Activated T-cell treated with anti-CD3 and anti-CD28 coated beads, Interleukin-2, amount 50 U/mL, for 72 hours (primary cell): ENCODE measurements at places on chromosomes 1 and 21. TPM values are rescaled to one million over a fixed set of nuclear protein-coding genes. Genes with fewer than 3 reads are reported as not detected.
A peak's percentile ranks its signal among the peaks of the same experiment; 100 is the strongest.

The DYNLT4 gene
- total RNA-seq = 1.5 TPM

The NR1I3 gene
- total RNA-seq = not detected

The SPAG17 gene
- total RNA-seq = not detected

GRCh38 chr1:208598021-208598420 lies 353.8 kb upstream of the PLXNA2 start:
- peaks cover 13% of the 10 kb centered on the region for H3K27me3 ChIP-seq
- no peaks in the 10 kb centered on the region for H3K4me1 ChIP-seq
- H3K4me3 ChIP-seq = no peak overlapping the region
- no peak for DNase-seq

GRCh38 chr21:34215911-34216717 lies 142.7 kb downstream of the MRPS6 start:
- no peak overlapping the region for H3K4me3 ChIP-seq
- H3K4me1 ChIP-seq = no peaks in the 10 kb centered on the region
- DNase-seq = no peak
- no peak overlapping the region for H3K27ac ChIP-seq
- H3K36me3 ChIP-seq = peaks cover 11% of the 10 kb centered on the region

DNA sequence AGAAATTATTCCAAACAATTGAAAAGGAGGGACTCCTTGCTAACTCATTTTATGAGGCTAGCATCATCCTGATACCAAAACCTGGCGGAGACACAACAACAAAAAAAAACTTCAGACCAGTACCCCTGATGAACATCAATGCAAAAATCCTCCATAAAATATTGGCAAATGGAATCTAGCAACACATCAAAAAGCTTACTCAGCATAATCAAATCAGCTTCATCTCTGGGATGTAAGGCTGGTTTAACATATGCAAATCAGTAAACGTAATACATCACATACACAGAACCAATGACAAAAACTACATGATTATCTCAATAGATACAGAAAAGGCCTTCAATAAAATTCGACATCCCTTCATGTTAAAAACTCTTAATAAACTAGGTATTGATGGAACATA lies 440.1 kb downstream of the NUF2 start:
- H3K27ac ChIP-seq = no peak overlapping the region
- H3K4me1 ChIP-seq = no peaks in the 10 kb centered on the region
- H3K4me3 ChIP-seq = no peak overlapping the region
- H3K36me3 ChIP-seq = peaks cover 2% of the 10 kb centered on the region
- DNase-seq = no peak

- H3K27ac ChIP-seq = no peak overlapping the region
- no peaks in the 10 kb centered on the region for H3K36me3 ChIP-seq
- no peak for DNase-seq
- no peaks in the 10 kb centered on the region for H3K4me1 ChIP-seq
Observed at GRCh38 chr1:11543796-11544195, 64.8 kb downstream of the DISP3 start.

DNA sequence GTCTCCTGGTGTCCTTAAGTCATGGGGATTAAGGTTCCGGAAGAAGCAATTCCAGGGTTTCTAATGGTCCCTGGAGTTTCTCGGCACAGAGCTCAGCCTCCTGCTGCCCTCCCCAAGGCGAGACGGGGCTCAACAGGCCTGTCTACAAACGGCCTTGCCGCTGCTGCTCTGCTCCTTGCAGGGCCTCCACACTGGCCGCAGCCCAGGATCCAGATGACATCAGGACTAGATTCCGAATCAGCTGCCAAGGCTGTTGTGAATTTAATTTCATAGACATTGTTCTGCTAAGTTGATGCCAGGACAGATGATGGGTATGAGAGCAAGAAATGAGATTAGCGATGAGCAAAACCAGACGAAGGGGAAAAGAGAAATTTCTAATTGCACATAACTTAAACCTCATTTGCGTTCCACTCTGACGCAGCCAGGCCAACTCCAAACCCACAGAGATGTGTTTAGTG lies 103.6 kb upstream of the BACE2 start:
- peaks cover 48% of the 10 kb centered on the region for H3K27me3 ChIP-seq
- no peaks in the 10 kb centered on the region for H3K36me3 ChIP-seq
- no peak overlapping the region for H3K4me3 ChIP-seq
- DNase-seq = no peak
- H3K4me1 ChIP-seq = peaks cover 10% of the 10 kb centered on the region
- H3K27ac ChIP-seq = no peak overlapping the region

DNA sequence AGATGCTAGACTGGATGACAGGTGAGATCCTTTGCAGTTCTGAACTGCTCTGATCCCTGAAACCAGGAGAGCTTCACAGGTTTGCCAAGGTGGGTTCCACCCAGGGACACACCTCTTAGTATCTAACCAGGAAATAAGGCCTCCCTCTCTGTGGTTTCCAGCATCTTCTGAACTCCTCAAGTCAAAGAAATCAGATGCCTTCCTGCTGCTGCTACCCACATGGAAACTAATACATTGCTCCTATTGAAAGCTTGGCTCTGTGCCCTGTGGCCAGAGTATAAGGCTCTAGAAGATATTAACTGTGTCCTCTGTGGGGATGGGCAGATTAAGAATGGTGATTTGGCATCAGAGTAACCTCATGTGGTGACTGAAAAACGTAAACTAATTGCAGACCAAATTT lies 75.0 kb upstream of the MRPS6 start:
- H3K4me1 ChIP-seq = peaks cover 17% of the 10 kb centered on the region
- no peaks in the 10 kb centered on the region for H3K27me3 ChIP-seq
- H3K4me3 ChIP-seq = no peak overlapping the region

GRCh38 chr1:150973258-150973835 lies 1.3 kb downstream of the CERS2 start:
- peak overlapping the region; percentile 90 for H3K4me3 ChIP-seq
- H3K4me1 ChIP-seq = peaks cover 62% of the 10 kb centered on the region
- peak overlapping the region; percentile 90 for H3K27ac ChIP-seq
- peak; percentile 34 for DNase-seq
- no peaks in the 10 kb centered on the region for H3K27me3 ChIP-seq

DNA sequence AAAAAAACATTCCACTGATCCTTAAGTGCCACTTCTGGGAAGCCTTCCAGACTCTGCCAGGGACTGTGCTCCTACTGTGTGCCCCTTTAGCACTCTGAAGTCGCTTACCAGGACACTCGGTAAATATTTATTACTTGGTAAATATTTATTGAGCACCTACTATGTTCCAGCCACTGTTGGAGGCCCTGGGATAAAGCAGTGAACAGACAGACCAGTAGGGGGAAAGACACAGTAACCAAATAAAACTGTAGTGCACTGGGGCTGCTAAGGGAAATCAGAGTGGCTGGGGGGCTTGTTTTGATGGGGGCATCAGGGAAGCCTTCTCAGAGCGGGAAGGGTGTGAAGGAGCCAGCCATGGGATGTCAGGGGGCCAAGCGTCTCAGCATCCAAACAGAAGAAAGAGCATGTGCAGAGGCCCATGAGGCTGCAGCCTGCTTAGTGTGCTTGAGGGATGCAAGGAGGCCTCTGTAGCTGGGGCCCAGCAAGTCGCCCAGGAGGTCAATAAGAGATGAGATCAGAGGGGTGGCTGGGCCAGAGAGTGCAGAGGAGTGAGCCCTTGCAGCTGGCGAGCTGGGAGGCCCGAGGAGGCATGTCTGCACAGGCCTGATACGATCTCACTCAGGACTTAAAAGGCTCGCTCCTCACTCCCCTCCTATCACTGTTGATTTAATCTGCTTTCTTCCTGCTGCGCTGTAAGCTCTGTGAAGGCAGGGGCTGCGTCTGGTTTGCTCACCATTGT lies 28.6 kb downstream of the KAZN start:
- H3K4me3 ChIP-seq = no peak overlapping the region
- no peak for DNase-seq
- H3K36me3 ChIP-seq = no peaks in the 10 kb centered on the region

- peaks cover 24% of the 10 kb centered on the region for H3K4me1 ChIP-seq
- DNase-seq = no peak
- H3K4me3 ChIP-seq = no peak overlapping the region
- no peaks in the 10 kb centered on the region for H3K36me3 ChIP-seq
- peaks cover 30% of the 10 kb centered on the region for H3K27me3 ChIP-seq
Observed at GRCh38 chr1:117646956-117647355, 41.1 kb downstream of the TENT5C start.

DNA sequence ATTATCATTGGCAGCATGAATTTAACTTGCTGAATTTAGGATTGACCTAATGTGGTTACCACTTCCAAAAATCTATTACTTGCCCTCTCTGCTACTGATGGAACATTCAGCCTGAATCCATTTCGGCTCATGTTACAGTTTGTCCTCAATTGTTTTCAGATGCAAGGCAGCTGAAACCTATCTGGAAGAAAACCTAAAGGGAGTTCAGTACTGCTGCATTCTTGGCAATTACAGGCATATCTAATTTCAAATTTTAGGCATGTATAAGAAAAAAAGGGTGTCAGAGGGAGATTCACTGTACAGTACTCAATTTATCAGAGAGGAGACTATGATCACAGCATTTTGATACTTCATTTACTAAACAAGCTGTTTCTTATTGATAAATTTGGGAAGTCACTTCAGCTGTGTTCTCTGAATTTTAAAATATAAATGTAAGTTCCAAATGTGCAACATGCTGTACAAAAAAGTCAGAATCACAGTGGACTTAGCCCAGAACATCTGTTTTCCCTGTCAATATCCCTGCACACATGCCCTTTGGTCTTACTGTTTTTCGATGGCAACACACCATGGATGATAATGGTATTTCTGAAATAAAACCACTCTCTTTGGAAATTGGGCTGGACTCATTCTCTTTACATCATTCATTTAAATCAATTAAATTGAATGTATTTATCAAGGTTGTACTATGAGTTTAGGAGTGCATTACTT lies 651.6 kb upstream of the ADGRL4 start:
- no peak overlapping the region for H3K27ac ChIP-seq
- no peaks in the 10 kb centered on the region for H3K4me1 ChIP-seq
- DNase-seq = no peak
- no peaks in the 10 kb centered on the region for H3K36me3 ChIP-seq
